ENCODE measurements at places on chromosomes 2 and 18.

DNA sequence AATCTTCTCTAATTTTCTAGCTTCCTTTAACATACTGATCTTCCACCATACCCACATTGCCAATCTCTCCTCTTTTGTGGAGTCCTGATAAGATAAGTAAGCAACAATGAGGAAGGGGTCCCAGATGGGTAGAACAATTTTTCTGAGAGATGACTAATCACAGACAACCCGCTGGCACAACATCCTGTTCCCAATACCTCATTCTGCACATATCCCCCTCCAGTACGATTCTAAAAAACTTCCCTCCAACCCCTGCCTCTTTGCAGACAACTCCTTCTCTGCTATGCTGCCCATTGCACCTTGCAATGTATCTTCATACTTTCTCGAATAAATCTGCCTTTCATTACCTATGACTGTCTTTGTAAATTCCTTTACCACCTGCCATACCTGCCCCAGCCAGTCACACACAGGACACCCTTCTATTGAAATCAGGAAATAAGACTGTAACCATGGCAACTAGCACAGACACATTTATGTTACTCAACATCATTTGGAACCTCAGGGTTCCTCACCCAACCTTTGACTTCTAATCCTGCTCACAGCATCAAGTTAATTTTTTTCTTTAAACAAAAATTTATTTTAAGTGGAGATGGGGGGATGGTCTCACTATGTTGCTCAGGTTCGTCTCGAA is 7.4 kb upstream of the EXOC6B start:
- peak; percentile 21 for DNase-seq

GRCh38 chr2:201532686-201533304 is 81.3 kb downstream of the STRADB start:
- DNase-seq: no peak

DNA sequence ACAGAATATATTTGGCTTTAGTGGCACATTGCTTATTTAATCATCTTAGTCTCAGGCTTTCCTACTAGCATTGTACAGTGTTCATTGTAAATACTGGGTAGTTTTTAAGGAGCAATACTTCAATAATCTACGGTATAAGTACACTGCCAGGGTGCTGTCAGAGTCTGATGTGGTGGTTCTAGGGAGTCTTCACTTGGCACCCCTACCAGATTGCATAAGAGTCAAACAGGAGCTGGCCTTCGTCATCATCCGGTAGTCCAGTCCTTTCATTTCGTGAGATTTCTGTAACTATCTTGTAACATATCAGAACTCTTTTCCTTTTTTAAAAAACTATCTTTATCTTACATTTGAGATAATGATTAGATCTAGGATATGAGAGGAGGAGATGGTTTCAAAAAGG is 91.1 kb downstream of the ZNF532 start:
- no peak for DNase-seq

DNA sequence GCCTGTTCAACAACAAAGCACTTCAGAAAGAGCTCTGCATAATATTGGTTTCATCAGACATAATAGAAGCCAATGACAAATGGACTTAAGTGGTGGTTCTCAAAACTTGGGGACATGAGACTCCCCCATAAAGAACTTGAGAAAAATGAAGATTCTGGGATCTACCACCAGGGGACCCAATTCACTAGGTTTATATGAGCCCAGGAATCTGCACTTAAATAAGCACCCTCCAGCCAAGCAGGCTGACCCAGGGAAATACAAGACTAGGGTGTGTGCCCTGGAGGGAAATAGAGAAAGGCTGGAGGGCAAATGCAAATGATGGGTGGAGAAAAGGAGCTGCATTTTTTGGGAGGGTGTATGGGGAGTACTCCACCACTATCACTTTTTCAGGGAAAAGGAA is 52.5 kb downstream of the SATB2 start:
- DNase-seq: no peak

GRCh38 chr2:200399046-200399445 is 92.6 kb downstream of the SPATS2L start:
- DNase-seq: no peak

- no peak for DNase-seq
Measured at GRCh38 chr2:156380117-156380645, 47.7 kb upstream of the NR4A2 start.

Measured in common myeloid progenitor, CD34-positive (primary cell).